ENCODE measurements at places on chromosomes 3 and 15.
A peak's percentile ranks its signal among the peaks of the same experiment; 100 is the strongest.

DNA sequence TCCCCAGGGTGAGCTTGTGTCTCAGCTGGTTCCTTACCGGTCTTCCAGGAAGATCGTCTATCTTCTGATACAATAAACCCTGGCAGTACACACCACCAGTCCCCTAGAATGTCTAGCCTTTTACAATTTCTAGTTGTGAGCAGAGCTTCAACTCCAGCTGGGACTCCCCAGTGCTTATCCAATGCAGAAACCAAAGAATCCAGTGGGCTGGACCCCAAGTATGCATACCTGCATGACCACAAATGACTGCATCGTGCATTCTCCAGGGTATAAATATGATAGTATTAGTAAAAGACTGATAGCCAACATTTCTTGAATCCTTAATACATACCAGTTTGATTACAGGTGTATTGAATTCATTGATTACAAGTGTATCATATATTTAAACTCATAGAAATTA, 176.0 kb downstream of the SATB1 start:
- no peak overlapping the region for H3K27ac ChIP-seq
- DNase-seq = no peak
- no peaks in the 10 kb centered on the region for H3K4me1 ChIP-seq
- no peaks in the 10 kb centered on the region for H3K27me3 ChIP-seq

DNA sequence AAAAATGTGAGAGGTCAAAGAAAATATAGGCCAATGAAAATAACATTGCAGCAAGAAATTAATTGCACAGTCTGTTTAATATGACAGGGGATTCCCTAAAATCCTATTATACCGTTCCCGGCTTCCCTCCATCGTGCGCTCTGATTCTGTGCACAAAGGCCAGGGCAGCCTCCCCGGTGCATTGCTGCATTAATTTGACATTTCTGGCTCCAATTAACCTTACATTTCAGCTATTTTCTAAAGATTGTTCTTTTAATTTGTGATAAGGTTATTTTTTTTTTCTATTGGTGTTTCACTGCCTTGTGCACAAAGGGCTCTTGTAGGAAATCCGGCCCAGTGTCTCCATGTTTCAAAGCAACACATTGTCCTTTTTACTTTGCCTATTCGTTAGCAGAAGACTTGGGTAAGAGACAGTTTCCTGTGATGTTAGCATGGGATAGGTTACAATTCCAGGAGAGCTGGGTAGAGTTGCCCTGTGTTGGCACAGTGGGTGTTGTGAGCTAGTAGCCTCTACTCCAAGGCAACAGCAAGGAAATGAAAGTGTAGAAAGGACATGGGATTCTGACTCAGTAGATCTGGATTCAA, 257.3 kb upstream of the IGF1R start:
- H3K4me1 ChIP-seq = no peaks in the 10 kb centered on the region
- H3K4me3 ChIP-seq = no peak overlapping the region
- no peak for DNase-seq
- no peak overlapping the region for H3K27ac ChIP-seq
- H3K27me3 ChIP-seq = no peaks in the 10 kb centered on the region
- H3K36me3 ChIP-seq = no peaks in the 10 kb centered on the region

DNA sequence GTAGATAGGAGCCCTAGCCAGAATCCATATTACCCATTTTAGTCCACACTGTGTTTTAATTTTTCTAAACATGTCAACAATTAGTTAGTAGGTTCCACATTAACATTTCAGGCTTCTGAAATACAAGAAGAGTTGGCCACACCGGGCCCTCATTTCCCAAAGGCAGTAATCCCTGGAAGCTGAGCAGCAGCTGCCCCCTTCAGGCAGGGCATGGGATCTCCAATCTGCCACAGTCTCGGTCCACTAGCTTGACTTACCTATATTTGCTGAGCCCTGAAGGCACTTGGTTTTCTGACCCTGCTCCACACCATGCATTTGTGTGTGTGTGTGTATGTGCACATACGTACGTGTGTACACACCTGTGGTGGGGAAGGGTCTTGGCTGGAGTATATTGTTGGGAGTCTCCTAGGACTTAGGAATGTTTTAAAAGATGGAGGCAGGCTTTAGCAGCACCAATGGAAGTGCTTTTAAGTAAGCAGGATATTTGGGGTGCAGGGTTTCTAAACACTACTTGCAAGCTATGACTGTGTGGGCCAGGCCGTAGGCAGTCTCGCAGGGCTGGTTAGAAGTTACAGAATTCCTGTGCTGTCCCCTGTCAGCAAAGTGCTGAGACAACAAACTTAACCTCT, 71.2 kb upstream of the SOX14 start:
- no peak overlapping the region for H3K4me3 ChIP-seq
- H3K36me3 ChIP-seq = no peaks in the 10 kb centered on the region
- no peak for DNase-seq
- H3K27me3 ChIP-seq = no peaks in the 10 kb centered on the region

DNA sequence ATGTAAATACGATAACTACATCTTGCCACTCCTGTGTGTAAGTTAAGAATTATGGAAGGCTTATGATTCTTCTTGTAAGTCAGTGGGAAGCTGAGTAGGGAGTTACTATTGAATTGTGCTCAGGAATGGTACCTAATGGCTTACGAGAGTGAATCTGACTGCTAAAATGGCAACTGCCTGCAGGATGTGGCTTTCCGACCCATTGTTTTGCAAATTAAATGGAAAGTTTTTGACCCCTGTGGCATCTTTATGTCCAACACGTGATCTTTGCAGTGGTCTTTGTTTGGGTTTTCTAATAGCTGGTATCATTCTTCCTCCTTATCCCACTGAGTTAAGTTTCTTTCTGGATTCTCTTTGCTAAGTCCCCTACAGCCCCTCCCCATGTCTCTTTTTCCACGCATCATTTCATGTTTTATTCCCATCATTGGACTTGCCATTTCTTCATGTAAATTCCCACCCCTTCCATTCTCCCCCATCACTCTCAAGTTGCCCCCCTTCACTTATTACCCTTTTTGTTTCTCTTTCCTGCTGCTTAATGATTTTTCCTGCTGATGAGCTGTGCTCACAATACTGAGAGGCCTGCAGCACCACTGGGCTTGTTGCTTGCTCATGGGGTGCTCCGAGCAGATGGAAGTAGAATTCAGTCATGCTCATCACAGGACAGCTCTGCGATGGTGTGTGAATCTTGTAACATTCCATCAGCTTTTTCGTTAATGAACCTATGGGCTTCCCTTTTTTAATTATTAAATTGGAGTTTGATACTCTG, 428.2 kb upstream of the IL12A start:
- H3K27ac ChIP-seq = no peak overlapping the region
- DNase-seq = no peak
- H3K4me3 ChIP-seq = no peak overlapping the region
- no peaks in the 10 kb centered on the region for H3K36me3 ChIP-seq
- H3K27me3 ChIP-seq = no peaks in the 10 kb centered on the region
- H3K4me1 ChIP-seq = no peaks in the 10 kb centered on the region

DNA sequence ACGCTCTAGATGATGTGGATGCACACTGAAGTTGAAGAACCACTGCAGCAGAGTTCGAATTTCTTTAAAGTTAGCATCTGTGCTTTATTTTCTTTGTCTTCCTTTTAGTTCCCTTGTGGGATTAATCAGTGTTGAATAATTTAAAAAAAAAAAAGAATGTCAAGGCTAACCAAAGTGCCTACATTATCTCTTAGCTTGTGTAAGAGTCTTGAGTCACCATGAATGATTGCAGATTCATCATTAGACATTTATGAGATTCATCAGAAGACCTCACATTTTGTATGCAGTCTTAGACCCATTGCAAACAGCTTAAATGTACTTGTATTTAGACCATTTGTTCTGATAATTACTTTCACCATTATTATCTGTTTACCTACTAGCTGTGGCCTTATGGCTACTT, 182.2 kb downstream of the FNDC3B start:
- peaks cover 7% of the 10 kb centered on the region for H3K4me1 ChIP-seq
- no peaks in the 10 kb centered on the region for H3K27me3 ChIP-seq

DNA sequence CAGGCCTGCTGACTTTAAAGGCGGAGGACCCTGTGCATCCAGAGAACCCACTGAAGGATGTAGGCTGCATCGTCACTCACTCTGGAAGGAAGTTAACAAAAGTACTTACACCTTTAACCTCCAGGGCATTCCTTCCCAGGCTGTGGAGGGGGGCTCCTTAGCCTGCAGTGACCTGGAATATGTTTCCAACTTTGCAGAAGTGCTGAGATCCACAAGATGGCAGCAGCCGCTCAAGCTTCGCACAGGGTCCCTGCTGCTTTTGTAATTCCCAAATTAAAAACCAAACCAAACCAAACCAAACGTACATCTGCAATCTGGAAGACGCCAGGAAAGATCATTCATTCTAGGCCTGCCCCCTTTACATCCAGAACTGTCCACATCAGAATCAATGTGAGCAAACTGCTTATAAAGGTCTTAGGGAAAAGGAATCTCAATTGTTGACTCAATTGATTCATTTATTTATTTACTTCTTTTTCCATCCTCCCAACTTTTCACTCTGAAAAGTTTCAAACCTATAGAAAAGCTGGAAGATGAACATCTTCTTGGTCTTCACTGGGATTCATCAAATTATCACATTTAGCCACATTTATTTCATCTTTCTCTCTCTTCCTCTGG, 70.5 kb upstream of the KLHL25 start:
- no peak for DNase-seq
- peaks cover 2% of the 10 kb centered on the region for H3K27me3 ChIP-seq
- H3K36me3 ChIP-seq = no peaks in the 10 kb centered on the region
- no peak overlapping the region for H3K27ac ChIP-seq

DNA sequence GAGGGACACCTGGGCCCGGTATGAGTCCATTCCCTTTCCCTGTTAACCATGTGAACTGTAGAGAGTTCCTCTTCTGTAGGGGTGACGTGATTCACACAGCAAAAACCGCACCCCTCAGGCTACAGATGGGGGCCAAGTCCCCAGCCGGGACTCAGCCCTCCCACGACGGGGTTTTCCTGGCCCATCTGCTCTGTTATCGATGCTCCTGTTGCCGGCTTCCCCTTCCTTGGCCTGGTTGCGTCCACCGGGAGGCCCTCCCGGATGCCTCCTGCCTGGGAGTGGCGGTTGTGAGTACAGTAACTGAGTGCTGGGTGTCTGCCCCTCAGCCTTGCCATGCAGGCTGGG, 817 bp upstream of the PLXNA1 start:
- peaks cover 23% of the 10 kb centered on the region for H3K4me1 ChIP-seq
- peak; percentile 93 for DNase-seq
- no peak overlapping the region for H3K4me3 ChIP-seq
- peaks cover 70% of the 10 kb centered on the region for H3K27me3 ChIP-seq
- no peaks in the 10 kb centered on the region for H3K36me3 ChIP-seq

- no peak for DNase-seq
- no peaks in the 10 kb centered on the region for H3K36me3 ChIP-seq
- H3K4me1 ChIP-seq = no peaks in the 10 kb centered on the region
These were observed 43.9 kb upstream of the LYSMD4 start for GRCh38 chr15:99777144-99777543.

DNA sequence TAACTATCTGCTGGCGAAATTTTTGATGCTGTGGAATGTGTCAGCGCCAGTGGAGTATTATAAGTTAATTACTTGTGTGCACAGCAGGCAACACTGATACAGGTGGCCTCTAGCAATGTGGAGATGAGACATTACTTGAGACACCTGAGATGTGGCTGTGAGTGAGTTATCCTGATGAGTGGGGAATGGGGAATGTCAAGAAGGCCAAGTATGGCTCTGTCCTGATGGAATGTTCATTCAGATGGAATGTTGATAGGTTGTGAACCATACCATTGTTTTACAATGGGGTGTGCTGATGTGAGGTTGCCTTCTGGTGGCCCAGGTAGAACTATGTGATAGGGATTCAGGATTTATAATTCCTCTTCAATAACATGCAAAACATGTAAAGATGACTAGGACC, 404.8 kb downstream of the PTPRG start:
- no peak overlapping the region for H3K27ac ChIP-seq
- DNase-seq = no peak
- H3K4me1 ChIP-seq = no peaks in the 10 kb centered on the region

DNA sequence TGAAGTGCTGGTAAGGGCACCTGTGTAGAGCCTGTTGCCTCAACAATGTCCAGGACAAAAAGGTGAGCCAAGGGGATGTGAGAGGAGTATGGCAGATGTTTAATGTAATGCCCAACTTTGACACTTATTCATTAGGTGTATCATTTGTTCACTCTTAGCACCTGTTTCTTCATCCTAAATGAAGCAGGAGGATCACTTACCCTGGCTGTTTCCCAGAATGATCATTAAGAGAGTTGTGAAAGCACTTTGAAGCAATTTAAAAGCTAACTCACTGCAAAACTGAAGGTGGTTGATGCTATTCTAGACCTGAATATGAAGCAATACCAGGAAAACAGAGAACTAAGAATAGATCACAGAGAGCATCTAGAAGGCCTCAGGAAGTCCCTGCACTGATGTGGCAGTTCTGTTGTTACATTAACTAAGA, 3.4 kb upstream of the HHLA2 start:
- H3K27me3 ChIP-seq = no peaks in the 10 kb centered on the region
- DNase-seq = no peak
- no peak overlapping the region for H3K27ac ChIP-seq
- no peak overlapping the region for H3K4me3 ChIP-seq

- no peaks in the 10 kb centered on the region for H3K36me3 ChIP-seq
- peaks cover 43% of the 10 kb centered on the region for H3K4me1 ChIP-seq
- H3K4me3 ChIP-seq = no peak overlapping the region
- H3K27me3 ChIP-seq = no peaks in the 10 kb centered on the region
- no peak for DNase-seq
These were observed 75.0 kb upstream of the CGNL1 start for GRCh38 chr15:57301307-57301706.

DNA sequence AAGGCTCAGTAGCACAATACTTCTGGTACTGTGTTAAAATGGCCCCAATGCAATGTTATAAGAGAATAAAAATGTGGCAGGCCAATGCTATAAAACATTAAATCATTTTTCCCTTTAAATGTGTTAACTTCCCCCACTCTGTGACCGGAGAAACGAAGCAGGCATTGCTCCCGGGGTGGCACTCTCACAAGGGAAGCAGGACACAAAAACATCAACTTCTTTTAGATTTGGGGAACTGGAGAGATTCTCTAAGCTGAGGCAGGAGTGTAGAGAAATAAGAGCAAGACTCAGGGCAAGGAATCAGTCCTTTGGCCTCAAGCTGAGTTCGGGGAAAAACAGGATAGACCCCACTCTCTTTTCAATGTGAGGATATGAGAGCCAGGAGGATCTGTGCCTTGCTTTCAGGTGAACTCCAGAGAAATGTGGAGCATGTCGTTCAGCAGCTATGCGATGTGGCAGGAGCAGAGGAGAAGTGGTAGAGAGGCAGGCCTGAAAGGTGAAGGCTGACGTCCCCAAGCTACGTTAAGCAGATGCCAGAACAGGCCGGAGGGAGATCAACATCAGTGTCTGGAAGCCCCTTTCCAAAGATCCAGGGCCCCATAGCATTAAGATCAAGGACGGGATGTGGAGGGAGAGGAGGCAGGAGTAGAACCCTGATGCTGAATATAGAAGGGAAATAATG, 160.2 kb downstream of the PLD1 start:
- H3K36me3 ChIP-seq = peaks cover 44% of the 10 kb centered on the region
- H3K4me3 ChIP-seq = no peak overlapping the region
- no peaks in the 10 kb centered on the region for H3K27me3 ChIP-seq
- DNase-seq = no peak

- H3K27me3 ChIP-seq = no peaks in the 10 kb centered on the region
- H3K4me1 ChIP-seq = peaks cover 5% of the 10 kb centered on the region
- H3K36me3 ChIP-seq = no peaks in the 10 kb centered on the region
- no peak overlapping the region for H3K27ac ChIP-seq
- DNase-seq = no peak
- H3K4me3 ChIP-seq = no peak overlapping the region
These were observed 9.1 kb upstream of the MFSD1 start for GRCh38 chr3:158792709-158793108.
